Brain pericyte (primary cell): ENCODE measurements at places on chromosomes 7 and 10.

GRCh38 chr7:17069146-17069545, 187.4 kb upstream of the AGR3 start:
- no peak for DNase-seq

GRCh38 chr7:92854501-92855238, 18.3 kb upstream of the CDK6 start:
- DNase-seq: no peak

DNA sequence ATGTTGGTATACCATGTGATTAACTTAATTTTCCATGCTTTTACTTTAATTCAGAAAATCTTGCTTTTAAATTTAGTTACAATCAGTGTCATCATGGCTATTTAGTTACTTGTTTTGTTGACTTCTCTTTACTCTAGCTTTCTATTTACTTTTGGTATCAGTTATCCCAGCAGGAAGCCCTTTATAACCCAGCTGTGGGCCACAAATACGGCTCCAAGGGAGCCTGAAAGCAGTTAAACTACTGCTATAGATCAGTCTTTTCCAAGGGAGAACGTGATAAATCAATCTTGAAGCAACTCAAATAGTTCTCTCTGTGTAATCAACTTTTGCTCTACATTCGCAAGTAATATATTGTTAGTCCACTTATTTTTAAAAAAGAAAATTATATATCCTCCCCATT, 287.4 kb downstream of the CACNA2D1 start:
- no peak for DNase-seq

DNA sequence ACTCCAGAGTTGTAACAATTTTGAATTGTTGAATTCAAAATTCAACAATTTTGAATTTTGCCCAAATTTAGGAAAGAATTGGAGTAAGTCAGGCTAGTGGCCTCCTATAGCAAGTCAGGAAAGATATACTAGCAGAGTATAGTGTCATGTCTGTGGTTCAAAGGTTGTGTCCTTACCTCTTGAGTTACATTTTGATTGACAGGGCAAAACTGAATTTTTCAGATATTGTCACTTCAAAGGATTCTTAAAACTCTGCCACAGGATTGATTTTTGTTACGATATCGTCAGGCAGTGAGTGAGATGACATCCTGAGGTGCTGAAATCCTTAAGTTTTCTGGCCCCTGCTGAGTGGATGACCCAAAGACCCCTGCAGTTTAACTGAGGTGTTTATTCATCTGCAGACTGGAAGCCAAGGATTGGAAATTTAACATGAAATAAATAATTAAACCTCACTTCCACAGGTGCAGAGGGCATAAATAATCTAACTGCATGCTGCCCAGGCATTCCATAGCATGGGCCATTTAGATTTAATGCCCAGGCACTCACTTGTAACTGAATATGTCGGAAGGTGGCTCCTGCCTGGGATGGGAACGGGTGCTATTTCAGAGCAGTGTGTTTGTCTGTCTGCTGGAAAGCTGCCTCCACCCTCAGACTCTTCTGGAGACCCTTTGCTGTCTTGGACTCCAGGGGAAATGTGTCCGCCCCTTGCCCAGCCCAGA, 50.8 kb downstream of the RBM20 start:
- DNase-seq: no peak

- DNase-seq: no peak
These were observed 84.3 kb upstream of the PODXL start for GRCh38 chr7:131640686-131641085.

- DNase-seq: no peak
These were observed 98.8 kb upstream of the MACROH2A2 start for GRCh38 chr10:69953851-69954250.

- no peak for DNase-seq
These were observed 77.1 kb downstream of the INPP5A start for GRCh38 chr10:132614431-132615340.

DNA sequence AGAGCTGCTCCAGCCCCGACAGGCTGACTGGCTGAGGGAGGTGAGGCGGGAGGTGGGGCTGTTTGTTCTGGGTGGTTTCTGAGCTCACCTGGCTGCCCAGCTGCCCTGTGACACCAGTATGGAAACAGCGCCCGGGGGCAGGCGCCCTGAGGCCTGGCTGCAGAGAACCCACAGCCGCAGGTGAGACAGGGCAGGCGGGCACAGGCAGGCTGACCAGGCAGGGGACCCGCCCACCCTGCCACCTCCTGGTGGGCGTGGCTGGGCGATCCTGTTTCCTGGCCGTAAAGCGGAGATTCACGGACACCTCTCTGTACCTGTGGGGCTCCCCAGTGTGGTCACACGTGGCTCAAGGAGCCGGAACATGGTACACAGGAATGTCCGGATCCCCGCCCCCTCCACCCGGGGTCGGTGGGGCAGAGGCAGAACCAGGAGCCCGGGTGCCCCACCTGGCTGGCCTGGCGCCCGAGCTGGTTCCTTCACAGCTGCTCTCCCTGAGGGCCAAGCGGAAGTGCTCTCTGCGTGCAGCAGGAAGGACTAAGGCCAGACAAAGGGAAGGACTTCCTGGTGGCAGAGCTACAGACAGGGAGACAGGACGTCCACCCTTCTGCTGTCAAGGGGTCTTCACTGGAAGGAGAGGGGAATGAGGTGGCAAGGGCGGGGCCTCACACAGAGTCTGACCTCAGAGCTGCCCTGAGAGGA, 3.9 kb downstream of the MICALL2 start:
- no peak for DNase-seq

- no peak for DNase-seq
These were observed 35.1 kb upstream of the MTPAP start for GRCh38 chr10:30384051-30384674.

DNA sequence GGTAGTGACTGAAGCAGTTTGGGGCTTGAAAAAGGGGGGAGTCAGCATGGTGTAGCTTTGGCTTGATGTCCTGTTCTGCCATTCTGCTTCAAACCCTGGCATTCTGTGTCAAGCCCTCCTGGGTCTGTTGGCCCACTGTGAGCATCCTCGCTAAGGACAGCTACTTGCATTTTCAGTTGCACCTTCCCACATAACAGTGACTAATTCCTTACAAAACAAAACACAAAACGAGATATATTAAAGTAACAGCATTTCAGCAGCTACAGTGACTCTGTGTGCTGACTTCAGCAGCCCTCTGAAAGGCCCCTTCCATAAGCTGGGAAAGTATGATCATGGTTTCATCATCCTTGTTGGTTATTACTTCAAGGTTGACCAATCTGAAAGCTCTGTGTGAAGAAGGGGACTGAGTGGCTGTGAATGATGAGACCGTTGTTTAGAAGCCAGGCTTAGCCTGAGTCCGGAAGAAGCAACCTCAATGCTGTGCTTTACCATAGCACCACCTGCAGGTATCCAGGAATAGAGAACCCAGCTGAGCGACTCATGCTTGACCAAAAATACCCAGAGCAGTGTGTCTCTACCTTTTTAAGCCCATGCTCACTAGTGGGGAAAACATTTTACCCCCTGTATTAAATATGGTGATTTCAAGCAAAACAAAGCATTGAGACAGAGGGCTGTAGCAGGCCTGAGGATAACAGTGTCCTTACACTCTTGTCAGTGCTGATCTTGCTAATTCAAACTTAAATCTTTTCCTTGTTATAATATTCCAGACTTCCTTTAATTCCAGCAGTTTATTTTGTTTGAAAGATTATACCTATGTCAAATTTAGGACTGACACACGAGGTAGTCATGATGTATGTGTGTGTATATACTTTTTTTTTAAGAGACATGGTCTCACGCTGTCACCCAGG, 42.6 kb upstream of the CC2D2B start:
- DNase-seq: no peak

GRCh38 chr7:25923741-25924460, 228.1 kb upstream of the NFE2L3 start:
- DNase-seq: no peak

DNA sequence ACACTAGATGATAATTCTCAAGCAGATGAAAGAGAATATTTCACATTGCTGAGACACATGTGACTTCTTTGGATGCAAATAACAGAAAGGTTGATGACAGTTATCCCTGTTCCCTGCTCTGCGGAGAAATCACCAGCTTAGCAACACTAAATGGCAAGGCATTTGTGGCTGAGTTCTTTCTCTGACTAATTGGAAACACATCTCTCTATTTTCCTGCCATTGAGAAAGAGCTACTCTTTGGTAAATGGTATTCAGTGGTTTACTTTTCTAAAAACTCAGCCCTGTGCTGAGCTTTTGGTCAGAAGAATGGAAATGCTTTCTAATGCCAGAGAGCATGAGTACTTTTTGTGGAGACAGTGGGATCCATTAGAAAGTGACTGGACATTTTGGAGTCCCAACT, 771.4 kb downstream of the LRMDA start:
- no peak for DNase-seq

- no peak for DNase-seq
These were observed 168.9 kb downstream of the SNX10 start for GRCh38 chr7:26460351-26461085.

- DNase-seq: no peak
These were observed 179.5 kb upstream of the PLXNA4 start for GRCh38 chr7:132755538-132756483.

- no peak for DNase-seq
These were observed 97.3 kb downstream of the GRB10 start for GRCh38 chr7:50685135-50686065.

GRCh38 chr10:29681676-29682448, 47.1 kb upstream of the SVIL start:
- DNase-seq: no peak

DNA sequence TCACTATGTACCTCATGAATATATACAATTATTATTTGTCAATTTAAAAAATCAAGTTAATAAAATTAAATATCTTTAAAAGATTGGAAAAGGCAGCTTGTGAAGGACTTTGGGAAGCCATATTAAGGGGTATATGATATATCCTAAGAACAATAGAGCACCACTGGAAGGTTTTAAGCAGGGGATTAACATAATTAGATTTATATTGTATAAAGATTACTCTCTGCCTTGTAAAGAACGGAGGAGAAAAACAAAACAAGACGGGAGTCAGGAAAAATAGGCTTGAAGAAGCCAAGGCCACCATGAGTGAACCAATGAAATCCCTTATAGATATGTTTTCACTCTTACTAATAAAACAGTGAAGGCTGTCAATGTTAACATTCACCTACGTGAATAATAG, 11.1 kb upstream of the CNNM1 start:
- DNase-seq: no peak

DNA sequence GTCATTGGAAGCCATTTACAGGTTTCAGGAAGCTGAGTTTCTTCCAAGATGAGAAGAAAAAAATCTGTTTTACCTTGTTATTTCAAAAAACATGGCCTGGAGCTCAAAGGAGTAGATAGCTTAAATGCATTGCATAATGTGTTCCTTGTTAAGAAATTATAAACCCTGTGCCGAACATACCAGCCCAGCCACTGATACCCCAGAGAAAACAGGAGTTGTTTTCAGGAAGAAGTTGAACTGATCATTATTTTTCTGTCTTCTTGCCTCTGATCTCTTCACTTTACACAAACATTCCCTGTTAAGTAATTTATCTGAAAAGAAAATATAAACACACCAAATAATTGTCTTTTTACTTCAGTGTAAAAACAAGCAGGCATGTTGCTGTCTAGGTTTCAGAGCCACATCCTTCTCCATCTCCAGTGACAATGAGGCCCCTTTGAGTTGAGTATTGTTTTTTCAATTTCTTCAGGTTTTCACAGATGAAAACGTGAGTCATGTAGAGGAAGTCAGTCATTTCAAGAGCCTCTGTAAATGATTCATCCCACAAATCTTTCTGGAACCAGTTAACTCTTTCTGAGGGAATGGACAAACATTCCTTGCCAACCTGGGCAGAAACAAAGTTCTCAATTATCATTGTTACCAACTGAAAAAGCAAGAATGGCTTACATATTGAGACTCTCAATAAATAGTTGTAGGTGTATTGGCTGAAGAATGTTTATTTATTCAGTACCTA, 244.2 kb downstream of the IPMK start:
- DNase-seq: peak; percentile 83

- DNase-seq: no peak
These were observed 194.0 kb downstream of the AHR start for GRCh38 chr7:17492437-17492836.

DNA sequence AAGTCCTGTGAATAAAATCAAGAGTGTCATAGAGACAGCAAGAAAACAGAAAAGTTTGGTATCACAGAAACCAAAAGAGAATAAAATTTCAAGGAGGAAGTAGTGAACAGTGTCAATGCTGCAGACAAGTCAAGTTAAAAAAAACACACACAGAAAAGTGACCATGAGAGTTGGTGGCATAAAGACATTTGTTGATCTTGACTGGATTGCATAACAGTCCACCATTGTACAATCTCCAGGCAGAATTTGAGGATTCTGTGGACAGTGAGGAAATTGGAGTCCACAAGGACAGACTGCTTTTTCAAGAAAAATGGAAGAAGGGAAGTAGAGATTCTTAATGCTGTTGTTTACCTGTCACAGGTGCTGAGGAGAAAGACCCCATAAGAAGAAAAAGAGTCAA, 412.5 kb downstream of the PLXDC2 start:
- no peak for DNase-seq

GRCh38 chr7:127516320-127516719, 69.1 kb downstream of the GCC1 start:
- no peak for DNase-seq
